ENCODE measurements at places on chromosomes 2 and 18.

DNA sequence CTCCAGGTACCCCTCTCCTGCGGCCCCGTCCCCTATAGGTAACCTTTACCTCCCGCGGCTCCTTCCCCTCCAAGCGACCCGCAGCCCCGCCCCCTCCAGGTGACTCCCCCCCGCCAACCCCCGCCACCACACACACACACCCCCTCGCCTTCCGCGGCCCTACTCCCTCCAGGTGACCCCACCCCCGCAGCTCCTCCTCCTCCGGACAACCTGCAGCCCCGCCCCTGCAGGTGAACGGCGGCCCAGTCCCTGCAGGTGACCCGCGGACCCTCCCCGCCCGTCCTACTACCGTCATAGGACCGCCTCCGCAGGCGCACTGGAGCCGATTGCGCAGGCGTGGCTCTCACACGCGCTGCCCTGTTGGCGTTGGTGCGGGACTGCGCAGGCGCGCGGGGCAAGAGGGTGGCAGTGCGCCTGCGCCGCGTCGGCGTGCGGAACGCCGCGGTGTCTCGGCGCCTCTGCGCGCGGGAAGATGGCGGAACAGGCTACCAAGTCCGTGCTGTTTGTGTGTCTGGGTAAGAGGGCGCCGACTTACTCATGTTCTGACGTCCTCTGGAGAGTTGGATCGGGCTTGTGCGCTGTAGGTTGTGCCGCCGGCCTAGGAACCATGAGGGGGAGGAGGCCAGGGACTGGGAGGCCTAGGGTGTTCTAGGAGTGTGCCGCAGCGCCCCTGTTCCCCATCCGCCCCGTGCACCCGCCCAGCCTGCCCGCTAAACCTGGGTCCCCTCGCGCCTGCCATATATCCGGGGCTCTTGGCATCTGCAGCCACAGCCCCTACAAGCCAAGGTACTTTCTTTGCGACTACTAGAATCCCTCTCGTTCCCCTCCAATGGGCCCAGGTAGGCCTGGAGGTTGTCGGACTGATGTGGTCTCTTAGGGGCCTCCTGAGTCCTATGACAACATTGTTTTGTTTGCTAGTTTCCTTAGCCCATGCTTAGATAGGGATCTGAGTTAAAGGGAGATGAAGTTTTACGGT is at the start of gene ACP1:
Gene ACP1, plus strand, starts transcription at position 455 of the 976 bp plus-strand sequence. Its CDS starts 18 bp downstream, at position 473.
- peak; percentile 98 for DNase-seq

DNA sequence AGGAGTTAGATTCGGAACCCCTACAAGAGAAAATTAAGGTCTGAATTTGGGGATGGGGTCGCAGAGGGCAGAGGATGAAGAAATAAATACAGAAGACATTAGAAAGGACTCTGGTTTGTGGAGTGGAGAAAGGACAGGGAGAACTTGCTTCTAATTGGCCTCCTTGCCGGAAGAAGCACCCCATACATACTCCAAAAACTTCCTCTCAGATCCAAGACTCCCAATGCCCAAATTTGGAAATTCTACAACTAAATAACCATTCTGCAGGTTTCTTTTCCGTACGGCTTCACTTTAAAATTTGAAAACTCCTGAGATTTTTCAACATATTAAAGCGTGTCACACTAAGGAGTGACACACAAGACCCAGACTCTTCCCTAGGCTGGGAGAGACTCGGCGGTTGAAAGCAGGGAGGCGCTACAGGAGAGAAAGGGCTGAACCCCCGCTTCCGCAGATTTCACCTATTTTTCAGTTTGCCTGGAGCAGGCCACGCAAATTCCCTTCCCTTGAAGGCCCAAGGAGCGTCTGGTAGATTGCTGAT is 478 bp downstream of the CLHC1 start:
- no peak for DNase-seq

DNA sequence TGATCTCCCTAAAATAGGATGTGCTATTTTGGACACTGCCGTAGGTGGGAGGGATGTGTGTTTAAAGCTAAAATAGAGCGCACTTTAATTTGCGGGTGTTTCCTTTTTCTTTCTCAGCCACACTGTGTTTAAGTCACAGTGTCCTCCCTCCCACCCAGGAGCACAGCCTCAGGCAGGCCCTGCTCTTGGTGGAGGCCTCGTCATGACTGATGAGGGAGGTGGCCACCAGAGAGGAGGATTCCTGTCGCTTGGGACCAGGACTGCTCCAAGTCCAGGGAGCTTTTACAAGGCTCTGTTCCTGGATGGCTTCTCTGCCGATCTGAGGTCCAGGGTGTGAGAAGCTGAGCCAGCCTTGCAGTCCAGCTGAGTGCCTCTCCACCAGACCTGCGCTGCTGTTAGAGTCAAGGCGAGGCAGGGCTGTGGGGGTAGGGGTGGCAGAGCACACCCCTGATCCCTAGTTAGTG is 33.5 kb downstream of the INPP4A start:
- no peak for DNase-seq

DNA sequence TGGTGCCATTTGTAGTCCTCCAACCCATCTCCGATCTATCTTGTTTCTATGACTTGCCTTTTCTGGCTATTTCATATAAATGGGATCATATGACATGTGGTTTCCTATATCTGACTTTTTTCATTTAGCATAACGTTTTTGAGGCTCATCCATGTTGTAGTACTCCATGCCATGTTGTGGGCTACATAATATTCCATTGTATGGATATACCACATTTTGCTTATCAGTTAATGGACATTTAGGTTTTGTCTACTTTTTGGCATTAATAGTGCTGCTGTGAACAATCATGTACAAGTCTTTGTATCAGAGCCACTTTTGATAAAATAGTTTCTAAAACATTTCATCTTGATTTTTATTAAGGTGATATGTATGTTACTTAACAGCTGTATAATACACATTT is 7.4 kb downstream of the CEBPZOS start:
- no peak for DNase-seq

- peak; percentile 90 for DNase-seq
Measured at GRCh38 chr2:8684878-8685696, 3.2 kb downstream of the ID2 start.

DNA sequence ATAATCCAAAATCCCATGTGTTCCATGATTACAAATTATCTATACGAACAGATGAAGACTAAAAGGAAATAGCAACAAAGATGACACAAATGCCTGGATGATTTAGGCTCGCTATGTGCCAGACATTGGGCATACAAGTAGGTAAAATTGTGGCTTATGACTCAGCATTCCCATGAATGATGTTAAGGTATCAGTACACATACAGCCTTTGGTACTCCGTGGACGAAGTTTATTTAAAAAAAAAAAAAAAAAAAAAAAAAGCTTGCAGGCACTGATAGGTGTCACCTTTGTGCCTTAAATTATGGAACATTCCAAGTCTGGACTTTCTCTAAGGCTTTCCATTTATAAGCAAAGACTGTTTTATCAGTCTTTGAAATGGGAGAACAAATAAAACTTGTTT is 2.7 kb downstream of the CHAC2 start:
- DNase-seq, result no peak

DNA sequence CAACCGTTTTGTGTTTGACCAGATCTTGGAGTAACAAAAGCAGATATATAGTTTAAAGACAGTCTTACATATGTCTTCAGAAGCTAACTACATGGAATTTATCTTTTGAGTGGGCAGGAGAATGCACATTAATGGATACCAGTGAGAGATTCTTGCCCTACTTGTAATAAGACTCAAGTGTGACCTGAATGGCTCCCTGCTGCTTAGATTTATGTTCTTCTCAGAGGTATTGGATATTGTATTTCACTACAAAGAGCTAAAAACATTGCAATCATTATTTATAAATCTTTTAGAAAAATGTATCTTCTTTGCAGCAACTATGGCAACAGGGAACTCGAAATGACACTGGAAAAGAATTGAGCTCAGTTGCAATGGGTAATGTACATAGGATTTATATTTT is 227.7 kb downstream of the LRRTM4 start:
- no peak for DNase-seq

- DNase-seq, result no peak
Measured at GRCh38 chr2:175175896-175176295, 5.6 kb downstream of the ATP5MC3 start.

GRCh38 chr2:160326786-160327185 is 126.7 kb upstream of the ITGB6 start:
- DNase-seq, result no peak

- no peak for DNase-seq
Measured at GRCh38 chr2:205796805-205797313, 114.6 kb downstream of the NRP2 start.

- DNase-seq, result no peak
Measured at GRCh38 chr2:120917886-120918285, 182.2 kb downstream of the GLI2 start.

DNA sequence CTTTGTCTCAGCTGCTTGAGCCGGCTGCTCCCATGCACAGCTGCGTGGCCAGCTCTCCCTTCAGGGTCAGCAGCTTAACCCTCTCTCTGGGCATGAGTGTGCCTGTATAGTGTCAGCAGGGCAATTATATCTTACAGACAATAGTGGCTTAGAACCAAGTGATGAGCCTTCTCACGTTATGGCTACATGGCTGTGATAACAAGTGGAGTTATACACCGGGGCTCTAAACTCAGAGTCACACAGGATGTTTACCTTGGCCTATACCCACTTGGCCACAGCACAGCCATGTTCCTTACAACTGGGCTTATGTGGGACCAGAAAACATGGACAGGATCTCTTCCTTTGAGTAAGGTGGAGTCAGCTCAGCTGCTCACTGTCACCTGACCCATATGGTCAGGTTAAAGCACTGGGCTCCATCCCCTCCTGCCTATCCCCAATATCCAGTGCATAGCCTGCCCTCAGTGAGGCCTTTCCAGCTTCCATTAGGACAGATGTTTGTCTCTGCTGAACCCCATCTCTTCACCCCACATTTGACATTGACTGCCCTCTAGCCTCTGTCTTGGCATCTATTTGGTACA is 294.2 kb upstream of the NCKAP5 start:
- DNase-seq, result no peak

GRCh38 chr2:131043199-131044074 is 49.8 kb downstream of the FAM168B start:
- no peak for DNase-seq

DNA sequence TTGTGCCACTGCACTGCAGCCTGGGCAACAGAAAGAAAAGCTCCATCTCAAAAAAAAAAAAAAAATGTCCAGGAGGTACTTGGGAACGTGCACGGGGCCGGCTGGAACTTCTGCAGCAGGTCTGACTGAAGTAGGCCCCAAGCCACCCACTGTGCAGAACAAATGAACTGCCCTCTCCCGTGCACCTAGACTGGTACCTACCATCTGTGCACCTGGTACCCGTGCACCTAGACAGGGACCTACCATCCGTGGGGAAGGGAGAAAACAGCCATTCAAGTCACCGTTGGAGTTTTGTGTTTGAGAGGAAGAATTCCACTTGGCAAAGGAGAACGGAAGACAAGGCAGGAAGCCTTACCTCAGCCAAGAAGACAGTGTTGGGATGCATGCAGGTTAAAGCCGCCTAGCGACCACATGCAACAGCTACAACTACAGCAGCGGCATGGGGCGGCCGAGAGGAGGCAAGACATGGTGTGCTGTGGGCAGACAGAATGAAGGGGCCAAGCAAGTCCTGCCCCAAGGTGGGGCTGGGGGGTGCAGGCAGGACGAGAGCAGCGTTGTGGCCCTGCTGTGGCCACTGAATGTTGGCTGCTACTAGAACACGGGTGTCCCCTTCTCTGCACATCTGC is 16.1 kb downstream of the ST3GAL5 start:
- DNase-seq, result no peak

GRCh38 chr18:73621091-73621490 is 526.5 kb downstream of the FBXO15 start:
- no peak for DNase-seq

- DNase-seq, result no peak
Measured at GRCh38 chr2:120310136-120310535, 35.8 kb upstream of the INHBB start.

DNA sequence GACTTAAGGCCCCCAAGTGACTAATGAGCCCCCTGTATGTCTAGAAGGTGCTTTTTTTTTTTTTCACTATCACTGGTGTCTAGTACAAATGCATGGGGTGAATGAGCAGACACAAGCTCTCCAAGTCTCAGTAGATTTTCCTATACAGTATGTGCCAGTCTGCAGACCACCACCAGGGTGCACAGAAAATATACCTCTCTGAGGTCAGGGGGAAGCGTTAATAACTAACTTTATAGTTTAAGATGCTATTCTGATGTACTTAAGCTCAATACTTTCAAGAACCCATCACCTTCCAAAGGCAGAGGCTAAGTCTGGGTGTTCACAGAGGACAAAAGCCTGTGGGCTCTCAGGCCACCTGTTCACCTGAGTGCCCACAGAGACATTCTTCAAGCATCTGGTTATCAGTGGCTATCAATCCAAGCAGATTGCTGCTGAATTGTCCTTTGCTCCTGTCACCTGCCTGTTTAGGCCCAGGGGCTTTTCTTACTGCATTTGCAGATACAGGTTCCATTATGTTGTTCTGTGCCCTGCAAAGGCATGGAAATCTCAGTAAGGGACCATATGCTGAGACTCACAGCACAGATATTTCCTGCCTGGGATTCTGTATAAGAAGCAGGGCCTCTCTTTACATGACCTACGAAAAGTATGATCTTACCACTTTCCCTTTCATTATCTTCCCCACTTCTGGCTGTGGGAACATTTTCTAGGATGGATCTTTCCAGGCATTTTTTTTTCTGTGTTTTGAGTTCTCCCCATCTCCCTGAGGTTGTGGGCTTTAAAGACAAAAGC is 534.6 kb downstream of the TNS1 start:
- DNase-seq, result no peak

DNA sequence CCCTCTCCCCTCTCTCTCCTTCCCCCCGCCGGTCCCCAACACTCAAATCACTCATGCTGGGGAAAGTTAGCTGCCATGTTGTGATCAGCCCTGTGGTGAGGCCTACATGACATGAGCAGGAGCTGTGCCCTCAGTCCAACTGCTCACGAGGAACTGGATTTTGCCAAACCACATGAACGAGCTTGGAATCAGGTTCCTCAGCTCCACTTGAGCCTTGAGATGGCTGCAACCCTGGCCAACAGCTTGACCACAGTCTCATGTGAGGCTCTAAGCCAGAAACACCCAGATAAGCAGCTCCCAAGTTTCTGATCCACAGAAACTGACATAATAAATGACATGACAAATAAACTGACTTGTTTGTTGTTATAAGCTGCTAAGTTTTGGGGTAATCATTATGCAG is 38.4 kb downstream of the ARL4C start:
- DNase-seq, result no peak

Measured in mucosa of descending colon (tissue), 3 donors.